GOT3 (cell line): ENCODE measurements at places on chromosomes 7 and 10.

DNA sequence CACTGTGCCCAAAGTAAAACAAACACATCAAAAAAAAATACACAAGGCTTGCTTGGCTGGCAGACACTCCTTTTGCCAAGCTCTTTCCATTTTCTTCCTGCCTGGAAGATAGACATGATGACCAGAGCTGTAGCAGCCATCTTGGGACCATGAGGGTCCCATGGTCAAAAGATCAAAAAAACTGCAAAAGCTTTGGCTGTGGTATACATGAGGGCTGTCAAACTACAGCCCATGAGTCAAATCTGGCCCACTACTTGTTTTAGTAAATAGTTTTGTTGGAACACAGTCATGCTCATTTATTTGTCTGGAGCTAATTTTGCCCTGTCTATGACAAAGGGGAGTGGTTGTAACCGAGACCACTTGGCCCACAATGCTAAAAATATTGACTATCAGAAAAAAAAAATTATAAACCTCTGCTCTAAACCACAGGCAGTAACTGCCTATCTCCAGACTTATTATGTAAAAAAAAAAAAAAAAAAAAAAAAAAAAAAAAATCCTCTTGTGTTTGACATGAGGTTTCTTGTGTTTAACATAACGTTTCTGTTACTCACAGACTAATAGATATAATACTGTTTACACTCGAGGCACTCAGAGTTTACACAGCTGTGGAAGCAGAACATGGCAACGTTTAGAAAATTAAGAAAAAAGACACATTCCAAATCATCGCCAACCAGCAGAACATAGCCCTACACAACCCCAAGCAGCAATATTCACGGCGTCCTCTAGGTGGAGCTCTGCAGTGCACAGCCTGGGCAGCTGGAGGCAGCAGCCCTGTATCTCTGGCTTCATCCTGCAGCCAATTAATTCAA lies 36.9 kb downstream of the ASB13 start:
- peak; percentile 7 for DNase-seq

DNA sequence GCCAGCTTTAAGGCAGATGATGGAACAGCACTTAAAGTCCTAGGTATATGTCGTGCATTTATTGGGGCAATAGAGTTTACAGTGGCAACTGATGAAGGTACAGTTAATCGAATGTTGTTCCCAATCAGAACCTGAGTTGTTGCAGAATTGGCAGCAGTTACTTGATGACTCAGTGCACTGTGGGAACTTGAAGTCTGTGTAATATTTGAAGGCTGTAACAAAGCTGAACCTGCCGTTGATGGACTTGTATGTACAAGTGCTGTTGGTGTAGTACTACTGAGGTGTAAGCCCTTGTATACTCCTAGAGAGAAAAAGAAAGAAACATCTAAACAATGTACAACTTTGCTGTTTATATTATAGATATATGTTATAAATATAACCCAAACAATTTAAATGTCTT lies 75.3 kb downstream of the EPC1 start:
- no peak for DNase-seq

GRCh38 chr7:131546583-131547141 lies 9.8 kb downstream of the PODXL start:
- DNase-seq, result no peak

DNA sequence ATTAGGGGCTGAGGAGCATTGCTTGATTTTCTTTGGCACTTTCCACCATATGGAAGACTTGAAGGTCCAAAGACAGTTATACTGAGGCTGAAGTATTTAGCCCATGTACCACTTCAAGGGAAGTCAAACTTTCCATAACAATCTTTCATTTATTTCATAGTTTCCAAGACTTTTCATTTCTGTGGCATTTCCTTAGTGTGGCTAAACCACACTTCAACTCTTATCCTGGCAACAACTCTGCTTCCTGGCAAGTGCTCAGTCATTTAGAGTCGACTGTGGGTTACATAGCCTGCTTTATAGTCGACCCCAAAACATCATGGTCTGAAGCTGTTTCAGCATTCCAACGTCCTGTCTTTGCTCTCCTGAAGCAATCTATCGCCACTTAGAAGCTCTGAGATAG lies 343.0 kb upstream of the SEMA3D start:
- DNase-seq, result no peak

- DNase-seq, result no peak
These were observed 99.4 kb upstream of the CTTNBP2 start for GRCh38 chr7:117972606-117973005.

DNA sequence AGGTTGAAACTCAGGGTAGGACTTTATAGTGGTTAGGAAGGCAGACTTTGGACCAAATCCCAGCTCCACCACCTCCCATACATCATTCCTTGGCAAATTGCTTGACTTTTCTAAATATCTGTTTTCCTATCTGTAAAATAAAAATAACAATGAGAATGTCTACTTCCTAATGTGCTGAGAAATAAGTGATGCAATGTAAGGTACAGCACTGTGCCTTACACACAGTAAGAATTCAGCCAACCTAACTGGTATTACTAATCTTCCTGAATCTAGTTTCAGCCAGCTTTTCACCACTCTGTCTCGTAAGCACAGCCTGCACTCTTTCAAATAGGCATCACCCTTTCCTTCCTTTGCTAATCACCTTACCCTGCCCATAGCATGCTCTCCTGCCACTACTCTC lies 9.7 kb downstream of the PRLHR start:
- no peak for DNase-seq

DNA sequence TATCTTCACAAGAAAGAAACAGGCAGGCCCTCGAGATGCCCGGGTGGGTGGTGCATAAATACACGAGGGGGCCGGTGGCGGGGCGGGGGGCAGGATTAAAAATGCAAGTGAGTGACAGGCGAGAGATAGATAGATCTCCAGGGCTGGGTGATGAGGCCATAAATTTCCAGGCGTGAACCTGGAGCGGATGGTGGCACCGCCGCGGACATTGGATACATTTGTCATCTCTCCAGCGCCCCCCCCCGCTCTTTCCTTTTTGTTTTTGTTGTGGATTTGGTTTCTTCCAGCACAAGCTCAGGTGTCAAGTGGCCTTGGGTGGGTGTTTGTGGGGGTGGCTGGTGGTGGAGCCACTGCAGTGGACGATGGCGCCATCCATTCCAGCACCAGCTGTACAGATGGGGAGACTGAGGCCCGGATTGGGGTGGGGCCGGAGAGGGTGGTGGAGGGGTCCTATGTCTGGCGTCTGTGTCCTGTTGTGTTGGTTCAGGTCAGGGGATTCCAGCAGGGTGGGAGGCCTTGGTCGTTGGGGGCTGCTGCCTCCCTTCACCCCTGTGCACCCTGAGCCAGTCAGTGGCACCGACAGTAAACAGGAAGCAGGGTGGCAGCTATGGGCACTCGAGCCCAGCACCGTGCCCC lies 2.9 kb downstream of the ELFN1 start:
- no peak for DNase-seq

DNA sequence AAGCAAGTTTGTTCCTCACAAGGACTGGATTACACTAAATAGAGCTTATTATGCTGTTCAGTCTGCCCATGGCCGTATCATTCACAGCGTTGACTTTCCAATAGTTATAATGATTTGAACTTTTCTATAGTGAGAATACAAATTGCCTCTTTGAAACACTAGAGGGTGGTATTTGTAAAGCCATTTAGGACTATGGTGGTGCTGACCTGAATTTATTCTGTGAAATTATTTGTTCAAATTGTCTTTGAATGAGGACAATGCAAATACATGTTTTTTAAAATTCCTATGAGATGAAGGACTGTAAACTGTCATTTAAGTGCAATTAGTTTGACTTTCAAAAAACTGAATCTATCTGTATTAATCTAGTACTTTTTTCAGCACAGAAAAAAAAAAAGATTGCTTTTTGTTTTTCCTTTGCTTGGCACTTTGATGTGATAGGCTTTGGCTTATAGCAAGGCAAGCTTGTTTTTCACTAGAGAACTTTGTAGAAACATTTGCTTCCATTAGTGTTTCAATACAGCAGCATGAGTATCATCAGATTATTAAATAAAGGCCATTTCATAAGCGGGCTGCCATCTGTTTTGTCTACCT lies 122.7 kb upstream of the TMEM229A start:
- no peak for DNase-seq

GRCh38 chr10:26746061-26746460 lies 48.6 kb downstream of the PDSS1 start:
- DNase-seq, result no peak

- DNase-seq, result no peak
These were observed 59.9 kb upstream of the COL13A1 start for GRCh38 chr10:69741671-69742355.
